ENCODE measurements at places on chromosomes 7 and 10.

DNA sequence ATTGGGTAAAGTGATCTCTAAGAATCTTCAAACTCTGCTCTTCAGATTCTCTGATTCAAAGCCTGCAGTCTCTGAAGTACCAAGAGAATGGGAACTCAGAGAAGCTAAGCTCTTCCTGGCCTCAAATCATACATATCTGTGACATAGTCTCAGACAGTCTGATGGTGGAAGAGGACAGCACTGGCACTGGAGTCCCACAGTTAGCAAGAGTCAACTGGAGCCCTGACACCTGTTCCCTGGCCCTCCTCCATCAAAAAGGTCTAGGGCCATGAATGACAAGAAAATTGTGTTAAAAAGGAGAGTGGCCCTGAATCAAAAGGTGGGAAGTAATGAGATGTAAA is 37.7 kb downstream of the PRSS2 start:
- no peak for DNase-seq

- DNase-seq, result no peak
Observed at GRCh38 chr10:98617906-98618520, 171.3 kb upstream of the HPS1 start.

- DNase-seq, result no peak
Observed at GRCh38 chr10:132351611-132352010, 19.6 kb downstream of the LRRC27 start.

- no peak for DNase-seq
Observed at GRCh38 chr10:126278851-126279250, 109.4 kb downstream of the ADAM12 start.

- no peak for DNase-seq
Observed at GRCh38 chr7:96182424-96183158, 139.3 kb downstream of the SLC25A13 start.

DNA sequence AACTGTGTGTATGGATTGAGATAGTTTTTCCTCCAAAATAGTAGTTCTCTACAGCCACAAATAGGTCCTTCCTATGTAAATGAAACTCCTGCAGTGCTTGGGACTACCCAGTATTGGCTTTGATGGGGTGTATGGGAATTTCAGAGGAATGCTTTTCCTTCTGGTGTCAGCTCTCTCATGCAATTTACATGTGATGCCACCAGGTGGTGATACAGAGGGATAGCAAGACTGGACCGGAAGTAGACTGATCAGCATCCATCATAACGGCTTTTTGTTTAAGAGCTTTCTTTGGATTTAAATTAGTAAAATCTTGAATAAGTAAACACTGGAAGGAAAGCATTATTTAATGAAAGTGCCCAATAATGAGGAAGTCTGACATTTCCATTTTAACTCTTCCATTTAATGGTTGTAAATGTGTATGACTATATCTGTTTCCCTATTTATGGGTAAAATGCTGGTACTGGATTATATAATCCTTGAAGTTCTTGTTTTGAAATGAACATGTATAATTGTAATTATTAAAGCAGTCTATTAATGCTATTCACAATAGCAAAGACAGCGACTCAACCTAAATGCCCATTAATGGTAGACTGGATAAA is 22.7 kb downstream of the DYNC1I1 start:
- peak; percentile 58 for DNase-seq

- peak; percentile 21 for DNase-seq
Observed at GRCh38 chr10:28722065-28722803, 44.9 kb downstream of the BAMBI start.

GRCh38 chr10:126011995-126012394 is 115.6 kb downstream of the FANK1 start:
- no peak for DNase-seq

DNA sequence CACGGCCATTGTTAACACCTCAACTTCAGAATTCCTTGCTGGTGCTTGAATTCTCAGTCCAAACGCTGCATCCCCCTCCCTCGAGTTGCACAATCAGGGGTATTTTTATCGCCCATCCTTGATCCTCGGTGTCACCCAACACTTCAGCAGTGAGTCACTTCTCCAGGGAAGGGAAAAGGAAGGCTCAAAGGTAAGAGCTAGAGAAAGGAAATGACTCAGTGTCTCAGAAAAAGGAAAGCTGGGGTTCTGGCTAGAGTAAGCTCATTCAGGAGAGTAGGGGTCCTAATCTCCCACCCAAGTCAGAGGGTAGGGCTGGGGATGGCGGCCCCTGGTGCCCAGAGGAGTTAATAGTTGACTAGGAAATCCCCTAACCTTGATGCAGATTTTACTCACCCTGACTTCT is 39.8 kb upstream of the TRIM8 start:
- DNase-seq, result peak; percentile 86

DNA sequence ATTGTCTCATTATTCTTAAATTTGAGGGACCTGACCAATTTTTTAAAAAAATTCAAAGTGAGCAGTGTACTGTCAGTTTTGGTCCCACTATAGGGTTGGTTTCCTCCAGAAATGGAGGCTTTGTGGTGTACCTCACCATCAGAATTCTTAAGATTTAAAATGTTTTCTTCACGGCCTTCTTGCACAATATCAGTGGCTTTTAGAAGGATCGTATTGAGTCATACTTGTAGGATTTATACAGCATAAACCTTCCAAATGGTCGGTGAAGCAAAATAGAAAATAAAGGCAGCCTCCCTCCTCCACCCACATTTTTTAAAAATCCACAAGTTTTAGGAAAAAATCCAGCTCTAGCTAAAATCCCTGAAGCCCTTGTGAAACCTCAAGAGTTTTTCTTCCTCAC is 126.4 kb downstream of the RNLS start:
- no peak for DNase-seq

DNA sequence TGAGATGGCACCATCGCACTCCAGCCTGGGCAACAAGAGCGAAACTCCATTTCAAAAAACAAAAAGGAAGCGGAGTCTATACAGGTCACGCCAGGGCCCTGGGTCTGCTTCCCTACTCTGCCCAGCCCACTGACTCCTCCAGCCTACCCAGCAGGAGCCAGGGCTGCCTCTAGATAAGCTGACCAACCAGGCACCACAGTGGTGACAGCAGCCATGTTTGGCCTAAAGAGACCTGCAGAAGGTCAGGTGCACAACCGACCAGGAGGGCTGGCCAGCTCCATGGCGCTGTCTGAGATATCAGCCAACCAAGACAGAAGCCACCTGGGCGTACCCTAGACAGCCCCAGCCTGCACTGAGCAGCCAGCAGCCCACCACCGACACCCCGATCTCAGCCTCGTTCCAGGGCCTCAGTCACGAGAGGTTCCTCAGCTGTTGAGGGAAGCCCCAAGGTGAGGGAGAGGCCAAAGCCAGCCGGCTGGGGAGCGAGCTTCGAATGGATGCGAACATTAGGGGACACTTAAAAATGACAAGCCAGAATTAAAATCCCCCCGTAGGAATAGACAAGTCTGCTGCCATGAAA is 24.4 kb upstream of the PWWP2B start:
- DNase-seq, result no peak

- DNase-seq, result no peak
Observed at GRCh38 chr10:131075218-131075770, 236.2 kb downstream of the TCERG1L start.

DNA sequence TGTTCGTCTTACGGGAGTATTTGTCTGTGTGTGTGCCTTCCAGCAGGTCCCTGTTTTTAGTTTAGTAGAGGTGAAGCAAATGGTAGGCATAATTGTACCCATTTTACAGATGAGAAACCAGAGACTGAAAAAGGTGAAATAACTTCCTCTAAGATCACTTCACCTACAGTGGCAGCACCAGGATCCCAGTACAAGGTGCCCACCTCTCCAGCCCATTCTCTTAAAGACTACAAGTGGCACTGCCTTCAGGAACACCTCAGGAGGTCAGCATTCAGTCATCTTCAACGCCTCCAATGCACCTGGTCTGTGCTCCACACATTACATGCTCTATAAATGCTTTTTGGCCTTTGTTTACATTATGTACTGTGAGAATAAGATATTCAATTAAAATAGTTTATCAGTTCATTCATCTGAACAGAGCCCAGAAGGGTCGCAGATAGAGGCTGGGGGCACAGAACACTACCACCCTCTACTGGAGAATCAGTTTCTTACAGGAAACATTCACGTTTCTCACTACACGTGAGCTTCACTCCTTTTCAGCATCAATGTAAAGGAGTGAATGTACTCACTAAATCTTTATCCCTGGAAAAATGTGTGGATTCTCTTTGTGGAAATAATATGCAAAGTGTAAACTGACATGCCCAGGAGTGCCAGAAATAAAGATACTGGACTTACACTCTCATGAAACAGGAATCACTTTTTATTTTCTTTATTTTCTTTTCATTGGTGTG is 45.5 kb upstream of the ABLIM1 start:
- peak; percentile 45 for DNase-seq

- DNase-seq, result peak; percentile 61
Observed at GRCh38 chr7:435630-436366, 83.8 kb downstream of the PDGFA start.

- DNase-seq, result no peak
Observed at GRCh38 chr7:32158076-32158475, 87.9 kb upstream of the PDE1C start.

- no peak for DNase-seq
Observed at GRCh38 chr10:90480466-90480865, 377.4 kb downstream of the HTR7 start.

DNA sequence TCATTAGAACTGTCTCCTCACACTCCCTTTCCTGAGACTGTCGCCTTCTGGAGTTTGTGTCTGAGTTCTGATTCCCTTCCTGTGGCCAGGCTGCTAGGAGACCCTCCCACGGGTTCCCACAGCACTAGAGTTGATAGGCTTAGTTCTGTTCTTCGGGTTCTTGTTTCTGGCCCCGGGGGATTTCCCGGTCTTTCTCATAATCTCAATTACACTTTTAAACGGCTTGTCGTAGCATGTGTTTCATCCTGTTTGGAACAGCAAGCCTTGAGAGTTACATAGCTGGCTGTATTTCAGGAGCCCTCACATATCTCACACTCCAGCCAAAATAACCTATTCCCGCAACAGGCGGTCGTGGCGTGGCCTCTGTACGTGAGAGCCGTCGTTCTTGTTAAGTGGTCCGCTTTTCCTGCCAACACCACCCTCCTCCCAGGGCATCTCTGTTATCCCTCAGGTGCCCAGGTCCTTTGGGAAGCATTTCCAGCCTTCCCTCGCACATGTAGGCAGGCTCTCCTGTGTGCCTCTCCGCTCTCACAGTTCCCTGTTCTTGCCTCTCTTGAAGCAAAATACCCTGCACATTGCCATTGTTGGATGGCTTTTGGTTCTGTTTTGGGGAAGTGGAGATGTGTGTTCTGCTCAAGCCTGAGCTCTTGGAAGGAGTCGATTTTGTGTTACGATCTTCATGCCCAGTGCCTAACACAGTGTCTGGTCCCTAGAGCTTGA is 46.0 kb downstream of the CDC123 start:
- no peak for DNase-seq

DNA sequence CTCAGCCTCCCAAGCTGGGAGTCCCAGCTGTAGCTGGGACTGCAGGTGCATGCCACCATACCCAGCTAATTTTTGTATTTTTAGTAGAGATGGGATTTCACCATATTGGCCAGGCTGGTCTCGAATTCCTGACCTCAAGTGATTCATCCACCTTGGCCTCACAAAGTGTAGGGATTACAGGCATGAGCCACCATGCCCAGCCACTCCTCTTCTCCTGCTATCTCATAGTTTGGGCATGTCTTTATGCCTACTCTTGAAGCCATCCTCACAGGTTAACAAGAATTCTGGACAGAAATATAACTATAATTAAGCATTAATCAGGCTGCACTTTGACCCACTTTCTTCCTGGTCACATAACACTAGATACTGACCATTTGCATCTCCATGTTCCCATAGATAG is 28.6 kb upstream of the C10orf67 start:
- DNase-seq, result no peak

GRCh38 chr7:33986951-33987947 is 81.9 kb downstream of the BMPER start:
- peak; percentile 92 for DNase-seq

- peak; percentile 66 for DNase-seq
Observed at GRCh38 chr7:80699045-80699638, 60.7 kb downstream of the CD36 start.

GRCh38 chr10:43160046-43160920 is 22.0 kb downstream of the CSGALNACT2 start:
- no peak for DNase-seq

DNA sequence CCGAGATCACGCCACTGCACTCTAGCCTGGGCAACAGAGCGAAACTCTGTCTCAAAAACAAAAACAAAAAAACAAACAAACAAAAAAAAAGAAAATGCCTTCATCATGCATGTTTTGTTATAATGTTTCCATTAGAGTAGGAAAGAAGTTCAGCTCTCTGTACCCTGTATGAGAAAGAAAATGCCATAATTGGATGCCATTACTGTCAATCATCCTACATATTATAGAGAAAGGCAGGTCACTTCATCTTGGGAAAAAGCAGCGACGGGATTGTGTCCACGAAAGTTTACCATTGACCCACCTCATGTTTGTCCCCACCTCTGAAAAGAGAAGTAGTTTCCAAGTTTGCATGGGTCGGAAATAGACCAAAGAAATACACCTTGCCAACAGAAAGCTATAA is 33.8 kb downstream of the SEC61G start:
- peak; percentile 61 for DNase-seq

DNA sequence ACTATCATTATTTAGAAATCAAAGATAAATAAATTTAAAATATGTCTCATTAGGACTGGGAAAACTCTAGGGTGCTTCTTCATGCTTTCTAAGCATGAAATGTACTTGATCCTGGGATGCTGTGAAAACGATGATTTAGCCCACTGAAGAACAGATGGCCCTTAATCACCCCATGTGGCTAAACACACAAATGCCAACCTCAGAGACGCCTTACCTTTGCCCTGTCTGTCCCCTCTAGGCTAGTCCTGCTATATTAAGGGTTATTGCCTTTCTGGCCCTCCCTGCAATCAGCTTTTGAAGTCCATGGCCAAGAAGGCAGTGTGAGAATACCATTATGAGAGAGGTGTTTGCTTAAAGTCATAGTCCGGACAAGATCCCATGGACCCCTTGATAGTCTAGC is 217.2 kb downstream of the TWIST1 start:
- no peak for DNase-seq

DNA sequence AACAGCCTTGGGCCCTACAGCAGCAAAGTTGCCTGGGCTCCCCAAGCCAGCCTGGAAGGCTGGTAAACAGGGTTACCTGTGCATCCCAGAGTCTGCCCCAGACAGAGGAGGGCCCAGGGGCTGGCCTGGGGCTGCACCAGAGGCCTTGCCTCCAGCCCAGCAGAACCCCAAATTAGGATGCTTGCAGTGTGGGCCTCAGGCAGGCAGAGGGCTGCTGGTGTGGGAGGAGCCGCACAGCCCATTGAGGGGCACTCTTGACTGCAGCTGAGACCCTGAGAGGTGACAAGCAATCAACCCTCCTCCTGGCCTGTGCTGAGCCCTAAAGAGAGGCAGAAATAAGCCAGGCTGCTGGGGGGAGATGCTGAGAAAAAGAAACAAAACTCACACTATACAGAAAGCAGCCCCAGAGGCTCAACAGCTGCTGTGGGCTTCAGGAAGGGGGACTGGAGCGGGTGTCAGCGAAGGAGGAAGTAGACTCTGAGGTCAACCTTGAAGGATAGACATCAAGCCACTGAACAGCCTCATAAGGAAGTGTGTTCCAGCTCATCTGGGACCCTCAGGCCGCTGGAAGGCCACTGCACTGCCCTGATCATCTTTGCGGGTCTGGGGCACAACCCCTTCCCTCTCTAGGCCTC is 6.6 kb downstream of the AIFM2 start:
- DNase-seq, result no peak

Data from A549 (cell line).